HT1080 (cell line): ENCODE measurements at places on chromosomes 13 and 19. TPM values are rescaled to one million over a fixed set of nuclear protein-coding genes. Genes with fewer than 3 reads are reported as not detected.
A peak's percentile ranks its signal among the peaks of the same experiment; 100 is the strongest.

GRCh38 chr19:17684256-17684655, 3.9 kb downstream of the UNC13A start:
- no peak for DNase-seq

- DNase-seq, result no peak
These were observed 6.5 kb downstream of the ARMC6 start for GRCh38 chr19:19039901-19040300.

- no peak for DNase-seq
These were observed 69.3 kb downstream of the NUFIP1 start for GRCh38 chr13:44920013-44920412.

DNA sequence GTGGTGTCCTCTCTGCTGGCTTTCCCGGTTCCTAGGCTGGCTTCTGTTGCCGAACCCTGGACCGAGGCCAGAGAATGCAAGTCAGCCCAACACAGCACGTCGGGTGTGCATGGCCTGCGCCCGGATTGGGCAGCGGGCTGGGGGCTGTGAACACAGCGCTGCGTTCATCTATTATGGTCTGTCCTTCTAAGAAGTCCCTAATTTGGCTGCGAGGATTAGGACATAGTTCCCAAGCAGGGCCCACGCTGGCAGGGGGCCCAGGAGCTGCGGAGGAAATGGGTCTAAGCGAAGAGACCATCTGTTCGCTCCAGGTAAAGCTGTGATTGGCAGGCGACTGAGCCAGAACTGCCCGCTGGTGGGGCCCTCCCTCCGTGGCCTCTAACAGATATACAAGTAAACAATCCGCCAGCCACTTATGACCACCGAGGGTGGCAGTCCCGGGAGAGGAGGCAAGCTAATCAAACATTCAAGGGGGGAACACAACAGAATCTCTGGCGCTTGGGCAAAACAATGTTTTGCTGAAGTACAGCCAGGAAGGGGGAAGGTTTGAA, 6.0 kb downstream of the SYCE2 start:
- no peak for DNase-seq

GRCh38 chr13:109922518-109922917, 136.1 kb upstream of the IRS2 start:
- DNase-seq, result no peak

GRCh38 chr13:75365724-75366173, 116.2 kb downstream of the TBC1D4 start:
- peak; percentile 99 for DNase-seq

DNA sequence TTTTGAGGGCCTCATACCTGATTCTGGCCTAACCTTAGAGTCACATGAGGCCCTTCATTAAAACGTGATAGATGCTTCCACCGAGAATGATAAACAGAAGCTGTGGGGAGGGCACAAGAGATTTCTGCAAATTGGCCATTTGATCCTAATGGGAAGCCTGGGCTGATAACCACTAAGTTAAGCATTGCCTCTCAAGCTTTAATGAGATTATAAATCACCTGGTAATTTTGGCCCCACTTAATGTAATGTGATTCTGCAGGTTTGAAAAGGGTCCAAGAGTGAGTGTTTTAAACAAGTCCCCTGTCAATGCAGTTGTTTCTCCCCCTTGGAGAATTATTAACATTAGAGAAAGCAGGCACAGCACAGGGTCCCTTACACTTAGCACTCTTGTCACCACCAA, 42.0 kb downstream of the ZNF486 start:
- no peak for DNase-seq

DNA sequence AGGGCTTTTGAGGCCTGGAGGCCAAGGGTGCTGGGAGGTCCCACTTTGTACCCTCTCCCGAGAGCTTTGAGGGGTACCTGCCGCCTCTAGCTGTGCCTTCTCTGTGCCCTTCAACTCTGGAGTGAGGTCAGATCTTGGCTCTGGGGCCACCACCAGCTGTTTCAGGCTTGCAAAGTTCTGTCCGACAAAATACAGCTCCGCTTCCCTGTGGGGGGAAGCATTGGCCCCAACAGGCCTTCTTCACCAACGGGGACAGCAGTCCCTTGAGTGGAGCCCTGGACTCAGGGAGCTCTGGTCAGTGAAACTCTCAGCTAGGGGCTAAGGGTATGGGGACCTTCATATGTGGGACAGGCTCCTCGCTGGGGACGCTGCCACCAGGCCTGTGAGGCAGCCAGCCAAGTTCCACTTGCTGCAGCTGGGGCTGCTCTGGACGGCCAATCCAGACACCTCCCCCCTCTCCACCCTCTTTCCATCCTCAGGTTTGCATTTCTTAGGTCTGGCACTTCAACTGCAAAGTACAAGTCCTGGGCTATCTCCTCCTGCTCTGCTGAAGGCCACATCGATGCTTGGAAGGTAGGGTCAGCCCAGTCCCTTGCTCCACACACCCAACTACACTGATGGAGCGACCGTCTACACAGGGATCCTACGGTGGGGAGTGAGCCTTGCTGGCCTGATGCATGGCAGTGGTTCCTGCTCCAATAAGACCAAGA, 46.8 kb downstream of the C13orf46 start:
- no peak for DNase-seq

DNA sequence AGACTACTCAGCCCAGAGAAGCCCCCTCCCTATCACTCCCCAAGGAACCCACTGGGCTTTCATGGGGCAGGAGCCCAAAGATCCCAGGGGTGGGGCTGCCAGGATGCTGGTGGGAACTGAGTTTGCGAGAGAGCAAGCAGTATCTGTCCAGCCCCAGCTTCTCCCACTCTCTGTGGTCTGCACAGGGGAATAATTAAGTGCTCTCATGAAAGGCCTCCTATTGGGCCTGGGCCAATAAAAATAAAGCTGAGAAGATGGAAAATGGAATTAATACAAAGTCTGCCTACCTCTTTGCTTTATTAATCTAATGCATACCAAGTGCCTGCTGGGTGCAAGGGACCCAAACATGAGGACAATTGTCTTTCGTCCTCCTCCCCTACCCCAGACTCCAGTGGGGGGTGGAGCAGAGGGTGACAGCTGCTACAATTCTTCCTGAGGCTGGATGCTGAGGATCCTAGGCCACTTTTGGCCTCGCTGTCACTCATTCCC, 5.4 kb downstream of the DDX39A start:
- no peak for DNase-seq

GRCh38 chr19:41297628-41298347, 12.2 kb upstream of the CCDC97 start:
- no peak for DNase-seq

Gene CYP4F12
- not detected in 2 replicates for total RNA-seq

Gene RXFP2
- not detected in 2 replicates for total RNA-seq

Gene KRTDAP
- not detected in 2 replicates for total RNA-seq

Gene CACNA1A
- total RNA-seq, result 0.10 and 0.53 TPM in 2 replicates

Gene FFAR1
- 0.06 TPM in 1 of 2 replicates, not detected in the other for total RNA-seq

Gene SCN1B
- total RNA-seq, result 9.3 and 13.5 TPM in 2 replicates

Gene HNRNPA1L2
- total RNA-seq, result 3.0 and 3.1 TPM in 2 replicates

Gene KASH5
- not detected in 2 replicates for total RNA-seq

Gene INSR
- total RNA-seq, result 0.11 and 0.50 TPM in 2 replicates
